AG08395 (cell line): ENCODE measurements at places on chromosomes 13 and 19.

GRCh38 chr19:3188627-3189596 lies 3.2 kb downstream of the NCLN start:
- no peak for DNase-seq

GRCh38 chr13:107200491-107200890 lies 632.6 kb upstream of the ARGLU1 start:
- DNase-seq: no peak

DNA sequence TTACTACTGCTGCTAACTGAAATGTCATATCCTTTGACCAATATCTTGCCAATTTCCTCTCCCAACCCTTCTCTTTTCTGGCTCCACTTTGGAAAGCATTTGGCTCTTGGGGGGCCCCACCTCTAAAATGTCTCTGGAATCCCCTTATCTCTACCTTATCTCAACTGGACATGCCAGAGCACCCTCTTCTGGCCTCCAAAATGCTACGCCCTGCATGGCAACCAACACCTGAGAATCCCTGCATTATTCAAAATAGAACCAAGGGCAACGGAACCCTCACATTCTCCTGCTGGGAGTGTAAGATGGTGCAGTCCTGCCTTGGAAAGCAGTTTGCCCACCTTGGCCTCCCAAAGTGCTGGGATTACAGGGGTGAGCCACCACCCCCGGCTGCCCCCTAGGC lies 35.3 kb downstream of the CERS4 start:
- no peak for DNase-seq

- DNase-seq: no peak
Observed at GRCh38 chr13:64314331-64314730, 2898.7 kb upstream of the PCDH20 start.

DNA sequence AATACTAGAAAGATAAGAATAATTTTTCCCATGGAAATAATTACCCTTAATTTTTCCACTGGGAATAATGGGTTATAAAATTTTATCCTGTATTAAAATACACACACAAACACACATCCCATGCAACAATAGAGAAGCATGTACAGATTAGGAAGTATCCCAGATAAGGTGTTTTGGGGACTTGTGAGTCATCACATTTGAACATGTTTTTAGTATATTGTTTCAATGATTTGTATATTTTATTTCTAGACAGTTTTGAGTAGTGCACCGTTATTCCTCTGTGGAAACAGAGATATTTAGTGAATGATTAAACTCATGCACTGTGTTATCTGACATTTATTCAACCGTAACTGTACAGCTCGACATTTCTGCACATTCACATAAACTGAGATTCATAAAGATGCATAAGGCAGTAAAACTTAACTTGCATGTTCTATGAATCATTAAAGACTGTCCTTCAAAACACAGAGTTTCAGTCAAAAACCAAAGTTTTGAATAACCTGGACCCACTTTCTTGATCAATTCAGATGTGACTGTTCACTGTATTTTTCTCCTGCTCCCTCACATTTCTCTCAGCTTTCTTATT lies 30.1 kb downstream of the KLF12 start:
- DNase-seq: no peak
